ENCODE measurements at places on chromosomes 5 and 9.

DNA sequence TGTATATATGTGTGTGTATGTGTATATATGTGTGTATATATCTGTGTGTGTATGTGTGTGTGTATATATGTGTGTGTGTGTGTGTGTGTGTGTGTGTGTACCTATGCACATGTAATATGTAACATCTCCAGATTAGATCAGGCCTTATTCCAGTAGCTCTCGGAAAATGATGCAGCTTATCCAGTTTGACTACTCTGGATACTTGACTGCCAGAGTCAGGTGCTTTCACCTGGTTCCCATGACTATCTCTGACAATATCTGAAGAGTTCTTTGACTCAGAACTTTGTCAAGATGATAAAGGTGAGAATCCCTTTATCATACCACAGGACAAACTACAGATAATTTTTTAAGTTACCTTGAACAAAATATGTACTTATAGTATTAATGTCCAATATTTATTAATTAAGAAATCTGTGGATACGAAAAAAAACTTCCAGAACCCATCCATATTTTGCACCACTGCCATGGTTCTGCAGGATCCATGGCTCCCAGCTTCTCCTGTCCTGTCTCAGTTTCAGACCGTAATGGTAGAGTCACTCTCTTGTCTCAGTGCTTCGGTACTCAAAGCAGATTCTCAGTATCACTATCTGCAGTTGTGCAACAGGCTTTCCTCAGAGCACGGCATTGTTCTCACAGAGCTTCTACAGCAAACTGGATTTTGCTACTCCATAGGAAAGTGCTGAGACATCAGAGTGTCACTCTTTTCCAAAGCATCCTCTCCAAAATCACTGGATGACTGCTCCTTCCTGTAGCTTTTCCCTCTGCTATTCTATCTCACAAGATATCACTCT, 164.4 kb upstream of the SLC12A2 start:
- DNase-seq = no peak

DNA sequence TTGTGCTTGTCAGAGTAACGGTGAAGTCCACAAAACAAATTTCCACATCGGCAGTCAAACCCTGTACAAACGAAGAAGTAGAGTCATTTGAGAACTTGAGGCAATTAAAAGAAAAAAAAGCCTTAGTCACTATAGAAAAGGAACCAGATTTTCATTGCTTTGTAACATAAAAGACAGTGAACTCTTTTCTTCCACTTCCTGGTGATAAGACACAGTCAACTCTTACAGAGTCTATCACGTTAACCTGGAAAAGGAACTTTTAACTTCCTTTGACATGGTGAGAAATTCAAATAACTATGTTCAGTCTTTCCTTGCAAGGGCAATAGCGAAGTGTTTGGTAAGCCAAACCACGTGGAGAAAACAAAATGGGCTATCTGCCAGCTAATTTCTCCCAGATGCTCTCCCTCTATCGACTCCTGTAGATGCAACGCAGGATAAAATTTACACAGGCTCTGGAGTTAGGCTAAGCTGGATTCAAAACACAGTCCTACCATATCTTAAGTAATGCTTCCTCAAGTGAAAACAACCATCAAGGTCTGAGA, 8.9 kb downstream of the ZFAND5 start:
- DNase-seq = no peak

GRCh38 chr5:26390608-26391007, 647.8 kb downstream of the CDH9 start:
- no peak for DNase-seq

GRCh38 chr5:56910210-56910965, 992 bp downstream of the SETD9 start:
- DNase-seq = no peak

- DNase-seq = no peak
Observed at GRCh38 chr9:18349530-18349929, 124.4 kb upstream of the ADAMTSL1 start.

DNA sequence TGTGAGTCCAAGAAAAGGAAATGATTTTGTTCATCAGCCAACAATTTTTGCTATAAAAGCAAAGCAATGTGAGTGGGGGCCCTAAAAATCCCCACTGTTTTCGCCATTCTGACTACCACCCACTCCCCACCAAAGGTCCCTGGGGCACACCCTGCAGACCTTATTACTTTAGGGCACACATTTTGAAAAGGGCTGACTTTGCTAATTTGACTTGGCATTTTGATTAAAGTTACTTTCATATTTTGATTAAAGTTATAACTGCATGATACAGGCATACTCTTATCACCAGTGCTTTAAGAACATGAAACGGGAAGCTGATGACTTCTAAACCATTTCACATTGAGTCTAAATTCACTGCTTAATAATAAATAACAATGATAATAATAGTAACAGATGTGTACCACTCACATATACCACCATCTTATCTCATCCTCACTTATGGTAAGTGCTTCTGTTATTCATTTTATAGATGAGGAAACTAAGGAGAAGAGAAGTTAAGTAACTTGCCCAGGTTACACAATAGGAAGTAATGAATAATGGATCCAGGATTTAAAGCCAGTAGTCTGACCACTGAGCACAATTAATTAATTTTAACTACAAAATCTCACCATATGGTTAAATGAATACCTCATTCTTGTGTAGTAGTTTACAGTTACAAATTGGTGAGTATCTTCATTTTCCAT, 25.4 kb upstream of the NR3C1 start:
- no peak for DNase-seq

GRCh38 chr9:38507587-38507986, 83.3 kb upstream of the IGFBPL1 start:
- no peak for DNase-seq

DNA sequence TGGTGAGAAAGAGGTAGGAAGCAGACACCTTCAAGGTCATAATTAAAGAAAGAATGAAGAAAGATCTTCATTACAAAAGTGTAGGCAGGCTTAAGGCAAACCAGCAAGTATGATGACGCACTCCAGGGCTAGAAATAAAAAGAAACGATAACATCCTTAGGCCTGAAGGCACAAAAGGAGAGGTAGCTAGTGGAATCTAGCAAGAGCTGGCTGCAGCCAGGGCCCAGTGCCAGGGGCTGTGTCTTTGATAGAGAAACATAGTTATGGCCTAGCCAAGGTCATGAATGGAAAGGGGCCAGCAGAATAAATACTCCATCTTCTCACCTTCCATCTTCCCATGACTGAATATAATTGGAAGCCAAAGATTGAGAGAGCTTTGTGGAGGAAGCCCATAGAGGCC, 6.8 kb upstream of the SH3TC2 start:
- DNase-seq = no peak

GRCh38 chr5:149254506-149254905, 17.2 kb upstream of the AFAP1L1 start:
- no peak for DNase-seq

GRCh38 chr5:139982975-139983240, 60.2 kb downstream of the NRG2 start:
- DNase-seq = no peak

GRCh38 chr9:31136524-31136923, 1247.9 kb upstream of the ACO1 start:
- DNase-seq = no peak

DNA sequence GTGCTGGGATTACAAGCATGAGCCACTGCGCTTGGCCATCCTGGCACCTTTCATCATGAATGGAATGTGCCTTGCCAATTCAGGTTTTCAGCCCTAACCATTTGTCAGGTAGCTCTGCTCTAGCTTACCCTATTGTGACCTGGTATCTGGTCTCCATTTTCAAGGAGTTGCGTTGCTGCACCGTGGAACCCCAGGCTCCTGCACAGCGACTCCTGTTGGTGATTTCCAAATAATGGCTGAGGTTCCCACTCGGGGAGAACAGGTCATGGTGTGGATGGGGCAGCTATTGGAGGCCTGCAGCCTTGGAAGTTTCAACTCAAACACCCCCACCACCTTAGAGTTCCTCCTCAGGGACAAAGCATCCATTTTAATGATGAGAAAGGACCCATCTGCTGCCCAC, 18.7 kb upstream of the CTSV start:
- DNase-seq = no peak

- DNase-seq = no peak
Observed at GRCh38 chr9:82606492-82607382, 456.2 kb downstream of the RASEF start.

GRCh38 chr9:28127101-28127500, 553.8 kb upstream of the C9orf72 start:
- DNase-seq = no peak

- DNase-seq = no peak
Observed at GRCh38 chr5:171175746-171176145, 133.3 kb upstream of the TLX3 start.

- DNase-seq = no peak
Observed at GRCh38 chr5:98179791-98180755, 593.4 kb upstream of the RGMB start.

- DNase-seq = no peak
Observed at GRCh38 chr5:110179321-110179720, 489.6 kb downstream of the MAN2A1 start.

DNA sequence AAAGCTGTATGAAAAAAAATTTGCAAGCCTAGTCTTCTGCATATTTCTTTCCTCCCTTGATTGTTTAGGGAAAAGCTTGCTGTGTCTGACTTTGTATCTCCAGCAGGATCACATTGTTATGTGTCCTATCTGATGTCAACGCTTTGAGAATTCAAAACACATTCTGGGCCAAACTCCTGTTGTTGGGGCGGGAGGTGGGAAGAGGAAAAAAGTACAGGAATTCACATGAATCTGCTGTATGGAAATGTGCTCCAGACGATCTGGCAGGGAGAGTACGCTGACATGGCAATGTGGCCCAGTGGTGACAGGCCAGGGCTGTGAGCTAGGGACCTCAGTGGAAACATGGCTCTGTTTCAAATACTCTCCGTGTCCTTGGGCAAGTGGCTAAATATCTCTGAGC, 87.4 kb upstream of the GNA14 start:
- DNase-seq = no peak

- DNase-seq = no peak
Observed at GRCh38 chr5:53616939-53617549, 56.6 kb downstream of the NDUFS4 start.

- no peak for DNase-seq
Observed at GRCh38 chr5:159341906-159342310, 11.6 kb upstream of the IL12B start.

DNA sequence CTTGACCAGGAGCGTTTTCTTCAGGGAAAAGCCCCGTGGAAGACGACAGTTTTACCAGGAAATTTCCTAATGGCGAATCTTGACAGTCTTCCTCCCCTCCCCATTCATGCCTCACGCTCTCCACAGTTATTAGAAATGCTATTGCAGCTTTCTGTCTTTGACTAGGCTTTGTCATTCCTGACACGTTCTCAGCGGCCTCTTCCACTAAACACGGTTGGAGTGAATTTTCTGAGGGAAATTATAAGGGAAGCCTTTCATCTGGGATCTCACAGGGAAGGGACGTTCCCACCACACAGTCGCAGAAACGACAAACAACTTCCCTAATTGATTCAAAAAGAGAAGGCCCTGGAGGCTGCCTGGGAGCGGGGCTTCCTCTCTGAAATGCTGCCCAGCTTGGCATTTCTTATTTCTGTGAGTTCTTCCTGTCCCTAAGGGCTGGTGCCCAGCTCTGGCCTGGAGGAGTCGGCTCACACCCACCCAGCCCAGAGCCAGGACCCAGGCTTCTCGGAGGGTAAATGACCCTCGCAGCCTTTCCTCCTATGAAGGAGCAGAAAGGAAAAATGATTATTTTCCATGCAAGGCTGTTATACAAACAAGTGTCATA, 57.1 kb upstream of the PPP1R26 start:
- no peak for DNase-seq

DNA sequence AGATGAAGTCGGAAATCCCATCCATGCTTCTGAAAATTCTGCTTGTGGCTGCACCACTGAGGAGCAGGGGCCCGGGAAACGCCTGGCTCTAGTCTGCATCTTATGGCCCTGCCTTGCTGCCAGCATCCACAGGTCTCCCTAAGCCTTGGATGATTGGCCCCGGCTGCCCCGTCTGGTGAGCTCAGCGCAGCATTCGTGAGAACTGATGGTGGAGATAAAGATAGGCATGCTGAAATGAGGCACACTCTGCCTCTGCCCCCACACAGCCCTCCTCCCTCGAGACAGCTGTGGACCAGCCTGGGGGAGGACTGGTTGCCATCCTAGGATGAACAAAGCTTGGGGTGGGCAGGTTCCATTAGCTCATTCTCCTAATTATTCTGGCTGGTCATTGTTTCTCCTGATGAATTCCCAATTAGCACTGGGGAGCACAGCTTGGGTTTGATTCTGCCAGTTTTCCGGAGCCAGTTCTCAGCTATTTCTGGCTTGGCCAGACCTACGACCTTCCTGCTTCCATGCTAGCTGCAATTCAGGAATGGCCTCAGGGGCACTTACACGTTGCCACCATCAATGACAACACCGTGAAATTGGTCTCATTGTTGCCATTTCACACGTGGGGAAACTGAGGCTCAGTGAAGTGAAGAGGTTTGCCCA, 62.8 kb upstream of the CPEB4 start:
- DNase-seq = no peak

DNA sequence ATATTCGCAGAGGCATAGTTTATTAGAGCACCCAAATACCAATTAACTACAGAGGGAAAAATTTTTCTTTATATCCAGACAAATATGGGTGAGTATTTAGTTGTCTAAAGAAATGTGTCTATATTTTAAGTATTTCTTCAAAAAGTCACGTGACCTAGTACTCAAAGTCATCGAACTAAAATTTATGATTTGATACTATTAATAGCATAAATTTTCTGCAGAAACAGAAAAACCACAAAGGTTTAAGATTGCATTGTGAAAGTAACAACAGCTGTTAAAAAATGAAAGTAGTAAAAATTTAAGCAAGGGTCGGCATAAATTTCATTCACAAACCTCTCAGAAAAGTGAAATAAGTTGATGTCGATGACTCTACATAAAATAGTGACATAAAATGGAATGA, 323.9 kb upstream of the RORB start:
- DNase-seq = no peak

DNA sequence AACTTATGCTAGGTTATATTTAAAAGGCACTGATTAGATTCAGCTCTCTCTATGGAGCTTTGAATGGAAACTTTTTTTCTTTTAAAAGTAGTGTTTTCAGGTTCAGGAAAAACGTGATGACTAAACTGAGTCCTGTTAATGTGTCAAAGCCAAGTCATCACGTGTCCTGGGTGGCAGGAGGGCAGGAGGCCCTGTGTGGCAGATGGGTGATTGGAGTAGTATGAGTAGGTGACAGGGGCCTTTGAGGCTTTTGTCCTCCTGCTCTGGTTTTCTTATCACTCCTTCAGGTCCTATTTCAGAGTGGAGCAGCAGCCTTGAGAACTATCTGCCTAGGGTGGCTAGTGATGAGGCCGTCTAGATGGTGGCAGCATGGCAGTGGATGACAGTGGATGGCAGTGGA, 17.7 kb upstream of the CARTPT start:
- no peak for DNase-seq
